ENCODE measurements at places on chromosomes 2 and 18.

DNA sequence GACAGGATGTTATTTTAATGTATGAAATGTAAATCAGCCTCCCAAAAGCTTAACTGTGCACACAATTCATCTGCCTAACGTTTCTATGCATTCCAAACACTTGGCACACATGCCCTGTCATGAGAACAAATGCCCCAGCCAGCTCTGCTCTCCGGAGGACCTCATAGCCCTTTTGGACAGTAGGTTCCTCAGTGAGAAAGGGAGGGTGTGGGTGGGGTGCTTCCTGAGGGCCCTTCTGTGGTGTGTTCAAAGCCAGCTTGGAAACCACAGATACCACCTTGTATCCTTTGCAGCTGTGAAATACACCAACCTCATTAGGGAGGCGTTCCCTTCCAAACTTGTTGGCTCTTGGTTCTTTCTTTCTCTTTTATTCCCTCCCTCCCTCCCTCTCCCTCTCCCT, 102.2 kb upstream of the ASB18 start:
- no peak for DNase-seq

GRCh38 chr2:24577481-24577880, 86.4 kb downstream of the NCOA1 start:
- no peak for DNase-seq

DNA sequence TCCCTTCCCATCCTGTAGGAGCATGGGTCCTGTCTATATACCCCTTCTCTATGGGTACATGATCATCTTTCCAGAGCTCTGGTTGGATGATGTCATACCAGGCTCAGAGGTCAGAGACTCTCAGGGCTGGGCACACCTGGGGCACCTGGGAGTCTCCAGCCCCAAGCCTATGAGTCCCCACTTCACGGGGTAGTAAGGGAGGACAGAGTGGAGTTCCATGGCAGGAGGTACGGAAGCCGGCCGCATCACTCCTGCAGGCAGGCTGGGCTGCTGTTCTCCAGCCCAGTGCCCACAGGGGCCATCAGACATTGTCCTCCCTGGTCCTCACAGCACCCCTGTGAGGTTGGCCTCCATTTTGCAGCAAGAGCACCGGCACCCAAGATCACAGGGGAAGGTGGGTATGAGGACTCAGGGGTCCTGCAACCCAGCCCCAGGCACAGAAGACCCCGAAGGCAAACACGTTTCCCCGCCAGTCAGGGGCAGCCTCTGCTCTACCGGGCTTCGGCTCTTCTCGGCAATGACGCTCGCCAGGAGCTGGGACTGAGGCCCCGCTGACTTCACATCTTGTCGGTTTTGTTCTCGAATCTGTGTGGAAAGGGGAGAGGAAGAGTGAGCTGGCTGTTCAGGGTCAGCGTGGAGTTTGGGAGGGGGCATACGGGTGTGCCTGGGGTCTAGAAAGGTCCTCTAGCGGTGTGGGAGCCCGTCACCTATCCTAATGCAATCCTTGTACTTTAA, 91.5 kb downstream of the ADD2 start:
- no peak for DNase-seq

GRCh38 chr2:239746559-239747246, 278.4 kb downstream of the NDUFA10 start:
- DNase-seq, result no peak

- DNase-seq, result no peak
These were observed 295 bp upstream of the MTX2 start for GRCh38 chr2:176268976-176269318.

DNA sequence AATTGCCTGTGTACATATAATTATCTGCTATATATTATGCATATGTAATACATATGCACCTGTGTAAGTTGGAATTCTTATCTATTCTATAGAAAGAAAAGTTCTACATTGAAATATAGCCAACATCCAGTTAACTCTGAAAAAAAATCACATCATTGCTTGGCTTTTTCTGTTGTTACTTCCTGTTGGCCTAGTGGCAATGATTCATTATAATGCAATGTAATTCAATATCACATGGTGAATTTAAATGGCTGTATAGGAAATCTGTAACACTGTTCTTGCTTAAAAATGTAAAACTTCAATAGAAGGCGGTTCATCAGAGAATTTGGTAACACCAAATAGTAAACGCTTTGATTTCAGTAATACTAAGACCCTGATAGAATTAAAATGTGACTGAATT, 44.5 kb upstream of the MAP4K3 start:
- DNase-seq, result no peak

DNA sequence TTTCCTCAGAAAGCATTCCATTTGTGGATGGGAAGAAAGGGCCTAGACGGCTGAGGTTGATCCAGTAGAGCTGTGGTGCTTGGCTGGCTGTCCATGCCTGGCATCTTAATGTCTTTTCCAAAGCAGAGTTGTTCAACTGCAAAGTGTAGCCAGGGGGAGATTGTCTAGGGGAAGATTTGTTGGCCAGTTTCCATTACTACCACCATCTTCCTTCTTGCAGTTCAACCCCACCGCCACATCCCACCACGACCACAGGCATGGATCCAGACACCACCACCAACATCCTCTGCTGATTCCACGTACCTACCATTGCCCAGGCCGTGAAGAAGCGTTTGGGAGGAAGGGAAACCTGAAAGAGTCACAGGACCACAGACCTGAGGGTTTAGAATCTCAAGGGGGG, 50.7 kb upstream of the HAAO start:
- no peak for DNase-seq

GRCh38 chr2:201452058-201452921, 750 bp downstream of the STRADB start:
- DNase-seq, result no peak

DNA sequence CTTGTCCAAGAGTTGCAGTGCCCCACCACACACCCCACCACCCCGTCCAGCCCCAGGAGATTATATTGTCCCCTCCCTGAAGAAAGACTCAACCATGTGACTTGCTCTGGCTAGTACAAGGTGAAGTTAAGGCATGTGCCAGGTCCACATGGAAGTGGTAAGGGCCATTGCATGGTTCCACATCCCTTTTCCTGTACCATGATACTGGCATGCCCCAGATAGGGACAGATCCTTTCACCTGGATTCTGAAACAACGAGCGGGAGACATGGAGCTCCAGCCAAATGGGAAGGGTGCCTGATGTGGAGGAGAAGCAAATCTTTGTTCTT, 141.5 kb upstream of the APCDD1 start:
- no peak for DNase-seq

- no peak for DNase-seq
These were observed 80.1 kb downstream of the RBM43 start for GRCh38 chr2:151181524-151181923.
